ENCODE measurements at places on chromosomes 2 and 18. TPM values are rescaled to one million over a fixed set of nuclear protein-coding genes. Genes with fewer than 3 reads are reported as not detected.

Gene GAREM1
- total RNA-seq = 12.0 TPM

Gene CPO
- total RNA-seq = not detected

Gene CCDC68
- total RNA-seq = 25.6 TPM

Gene UBE2F
- total RNA-seq = 88.9 TPM

Gene LPIN1
- 39.5 TPM for total RNA-seq

Gene POTEC
- total RNA-seq = not detected

Gene SERPINB13
- total RNA-seq = not detected

Gene YPEL5
- 85.6 TPM for total RNA-seq

Gene CCDC85A
- total RNA-seq = 13.8 TPM

Gene ABCG5
- not detected for total RNA-seq

Gene PTPRN
- 0.55 TPM for total RNA-seq

Gene MARCO
- 2.1 TPM for total RNA-seq

Gene DTYMK
- 0.59 TPM for total RNA-seq

Gene PLEKHH2
- 47.1 TPM for total RNA-seq

Gene CAPN13
- total RNA-seq = not detected

Gene SUMO1
- total RNA-seq = 46.9 TPM

Gene MARCHF4
- total RNA-seq = not detected

Gene BCL11A
- total RNA-seq = 2.8 TPM

Gene ANKRD30B
- not detected for total RNA-seq

Gene TDRD15
- not detected for total RNA-seq

Gene HMSD
- not detected for total RNA-seq

Gene MOGAT1
- total RNA-seq = not detected

Gene INHBB
- total RNA-seq = 18.1 TPM

Gene IL1B
- total RNA-seq = not detected

Gene SMYD5
- 28.4 TPM for total RNA-seq

Gene POTEF
- total RNA-seq = 0.76 TPM

Gene DNAJC5G
- total RNA-seq = 3.9 TPM

Gene ZDBF2
- 9.7 TPM for total RNA-seq

Gene MAPRE2
- 29.8 TPM for total RNA-seq

Gene PSMA8
- total RNA-seq = not detected

Gene ONECUT2
- total RNA-seq = 0.07 TPM

Gene GFPT1
- 31.2 TPM for total RNA-seq

Gene MYO1B
- 16.4 TPM for total RNA-seq

Gene PUM2
- total RNA-seq = 70.6 TPM

Gene TMEM163
- not detected for total RNA-seq

Gene LDAH
- total RNA-seq = 9.7 TPM

Gene ADI1
- 31.5 TPM for total RNA-seq

Gene CNRIP1
- 58.1 TPM for total RNA-seq

Gene CROCC2
- 1.8 TPM for total RNA-seq

Gene RGPD4
- not detected for total RNA-seq

Gene GAD1
- 1.6 TPM for total RNA-seq

Gene ADD2
- total RNA-seq = 5.2 TPM

Gene PCBP1
- total RNA-seq = 294 TPM

Gene AGAP1
- total RNA-seq = 13.3 TPM

Gene FHL2
- total RNA-seq = 80.2 TPM

Data from uterus (tissue), 4 donors.